ENCODE measurements at places on chromosomes 3 and 15. TPM values are rescaled to one million over a fixed set of nuclear protein-coding genes. Genes with fewer than 3 reads are reported as not detected.

Gene KIF7
- 1.4 TPM for total RNA-seq

Gene CCR9
- total RNA-seq = not detected

DNA sequence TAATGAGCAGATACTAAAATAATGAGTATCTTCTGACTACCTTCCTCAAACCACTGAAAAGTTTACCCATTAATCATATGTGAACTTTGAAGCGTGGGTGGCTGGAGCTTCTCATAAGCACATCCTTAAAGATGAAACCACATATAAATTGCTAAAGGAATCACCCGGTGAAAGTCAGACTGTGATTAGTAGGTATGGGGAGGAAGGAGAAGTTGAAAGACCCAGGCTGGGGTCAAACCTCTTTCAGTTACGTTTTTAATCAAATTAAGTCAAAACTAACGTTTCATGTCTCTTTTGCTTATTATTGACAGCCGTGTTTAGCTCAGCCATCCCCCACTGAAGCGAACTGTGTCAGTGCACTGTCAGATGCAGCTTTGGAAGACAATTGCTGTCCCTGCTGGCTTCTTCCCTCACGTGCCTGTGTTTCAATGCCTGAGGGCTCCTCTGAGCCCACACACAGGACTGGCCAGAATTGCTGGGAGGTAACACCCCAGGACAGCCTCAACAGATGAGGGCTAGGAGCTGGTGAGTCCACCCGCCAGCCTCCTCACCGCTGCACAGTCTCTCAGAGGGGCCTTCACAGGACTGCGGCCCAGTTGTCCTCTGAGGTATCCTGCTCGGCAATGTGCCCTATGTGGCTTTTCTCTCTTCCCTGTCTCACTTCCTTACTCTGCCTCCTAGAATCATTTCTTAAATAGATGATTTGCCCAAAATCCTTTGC lies 29.3 kb upstream of the SH3BP5 start:
- peak; percentile 59 for DNase-seq

GRCh38 chr3:82143661-82144412 lies 382.4 kb upstream of the GBE1 start:
- peak; percentile 29 for DNase-seq

- no peak for DNase-seq
Measured at GRCh38 chr3:37949866-37950265, 40.7 kb upstream of the VILL start.

Gene TLR9
- total RNA-seq = not detected

Gene C15orf39
- 1.4 TPM for total RNA-seq

GRCh38 chr15:56835718-56836171 lies 82.7 kb upstream of the TCF12 start:
- DNase-seq = peak; percentile 65

Gene FANCD2OS
- not detected for total RNA-seq

GRCh38 chr3:105512061-105512460 lies 145.4 kb downstream of the ALCAM start:
- no peak for DNase-seq

Gene GOLGA6L10
- total RNA-seq = 0.35 TPM

DNA sequence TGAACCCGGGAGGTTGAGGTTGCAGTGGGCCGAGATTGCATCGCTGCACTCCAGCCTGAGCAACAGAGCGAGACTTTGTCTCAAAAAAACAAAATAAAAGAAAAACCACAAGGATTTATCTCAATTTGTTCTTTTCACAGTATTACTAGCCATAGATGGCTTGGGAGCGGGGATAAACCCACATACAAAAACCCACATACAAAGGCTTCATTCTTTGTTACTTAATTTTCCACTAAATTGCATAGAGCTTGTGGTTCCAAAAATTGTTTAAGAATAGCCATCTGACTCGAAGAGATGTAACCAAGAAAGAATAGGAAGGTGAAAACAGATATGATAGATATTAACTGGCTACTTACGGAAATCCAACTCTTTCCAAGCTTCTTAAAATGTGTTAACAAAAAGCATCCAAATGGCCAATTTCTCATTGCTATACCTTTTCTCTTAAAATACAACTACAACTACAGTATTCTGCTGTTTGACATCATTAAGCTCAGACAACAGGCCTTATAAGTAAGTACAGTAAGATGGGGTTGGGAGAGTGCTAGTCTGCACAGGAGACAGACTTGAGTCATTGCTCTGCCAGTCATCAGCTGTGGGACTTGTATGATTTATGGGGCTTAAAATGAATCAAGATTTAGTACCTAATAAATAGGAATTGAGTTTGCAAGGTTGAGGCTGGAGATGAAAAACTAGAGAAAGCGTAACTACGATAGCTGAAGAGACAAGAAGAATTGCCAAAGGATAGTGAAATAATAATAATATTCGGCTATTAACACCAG lies 96.6 kb upstream of the PLXND1 start:
- DNase-seq = no peak

All from renal cortical epithelial cell (primary cell).